Endothelial cell of coronary artery (primary cell): ENCODE measurements at places on chromosomes 16 and 17. TPM values are rescaled to one million over a fixed set of nuclear protein-coding genes. Genes with fewer than 3 reads are reported as not detected.

MYH8 gene
- total RNA-seq: not detected in 2 replicates

GJC1 gene
- total RNA-seq: 7.0 and 7.8 TPM in 2 replicates

ACSM3 gene
- 0.19 and 2.7 TPM in 2 replicates for total RNA-seq

UMOD gene
- total RNA-seq: not detected in 2 replicates

CLDN7 gene
- total RNA-seq: 13.4 and 15.9 TPM in 2 replicates

SLC5A10 gene
- not detected in 2 replicates for total RNA-seq

SRR gene
- 8.3 and 16.1 TPM in 2 replicates for total RNA-seq

PRSS33 gene
- total RNA-seq: not detected in 2 replicates

TBC1D3 gene
- total RNA-seq: not detected in 2 replicates

FAM83G gene
- total RNA-seq: 8.2 and 14.2 TPM in 2 replicates

SLC2A4 gene
- under 0.01 TPM in 2 replicates for total RNA-seq

FLYWCH2 gene
- total RNA-seq: 36.6 and 50.6 TPM in 2 replicates

GNAO1 gene
- under 0.01 TPM in 1 of 2 replicates, not detected in the other for total RNA-seq

SLX4 gene
- 2.3 and 2.5 TPM in 2 replicates for total RNA-seq

DCUN1D3 gene
- total RNA-seq: 36.3 and 37.2 TPM in 2 replicates

NT5C gene
- 11.3 and 23.4 TPM in 2 replicates for total RNA-seq

DDX5 gene
- 430 and 665 TPM in 2 replicates for total RNA-seq

GAS7 gene
- not detected in 2 replicates for total RNA-seq

PDILT gene
- not detected in 2 replicates for total RNA-seq

KRT31 gene
- total RNA-seq: not detected in 2 replicates

BFAR gene
- total RNA-seq: 65.1 and 66.7 TPM in 2 replicates

ADAD2 gene
- total RNA-seq: under 0.01 and 0.18 TPM in 2 replicates
